ENCODE measurements at places on chromosomes 7 and 10. TPM values are rescaled to one million over a fixed set of nuclear protein-coding genes. Genes with fewer than 3 reads are reported as not detected.

DNA sequence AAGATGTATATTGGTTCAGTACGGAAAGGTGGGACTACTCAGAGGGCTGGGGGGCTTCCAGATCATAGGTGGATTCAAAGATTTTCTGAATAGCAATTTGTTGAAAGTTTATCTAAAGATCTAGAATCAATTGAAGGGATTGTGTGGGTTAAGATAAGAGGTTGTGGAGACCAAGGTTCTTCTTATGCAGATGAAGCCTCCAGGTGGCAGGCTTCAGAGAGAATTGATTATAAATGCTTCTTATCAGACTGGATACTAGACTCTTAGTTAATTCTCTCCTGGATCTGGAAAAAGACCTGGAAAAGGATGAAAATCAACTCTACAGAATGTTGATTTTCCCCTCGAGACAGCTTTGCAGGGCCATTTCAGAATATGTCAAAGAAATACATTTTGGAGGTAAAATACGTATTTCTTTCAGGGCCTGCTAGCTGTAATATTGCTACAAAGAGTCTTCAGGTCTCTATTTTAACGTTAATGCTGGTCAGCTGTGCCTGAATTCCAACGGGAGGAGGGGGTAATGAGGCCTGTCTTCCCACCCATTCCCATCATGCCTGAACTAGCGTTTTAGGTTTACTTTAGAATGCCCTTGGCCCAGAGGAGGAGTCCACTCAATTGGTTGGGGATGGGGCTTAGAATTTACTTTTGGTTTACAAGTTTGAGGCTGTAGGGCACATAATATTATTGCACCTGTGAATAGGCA is 12.8 kb upstream of the GPR15LG start:
- no peak overlapping the region for H3K27ac ChIP-seq
- no peak overlapping the region for H3K4me3 ChIP-seq
- peaks cover under 1% of the 10 kb centered on the region for H3K36me3 ChIP-seq
- H3K27me3 ChIP-seq: peaks cover 17% of the 10 kb centered on the region
- no peak for DNase-seq
- peaks cover 10% of the 10 kb centered on the region for H3K4me1 ChIP-seq

GRCh38 chr10:54484186-54484585 is 316.8 kb downstream of the PCDH15 start:
- H3K36me3 ChIP-seq: no peaks in the 10 kb centered on the region
- no peak for DNase-seq
- H3K27ac ChIP-seq: no peak overlapping the region
- H3K4me1 ChIP-seq: no peaks in the 10 kb centered on the region
- H3K27me3 ChIP-seq: no peaks in the 10 kb centered on the region

DNA sequence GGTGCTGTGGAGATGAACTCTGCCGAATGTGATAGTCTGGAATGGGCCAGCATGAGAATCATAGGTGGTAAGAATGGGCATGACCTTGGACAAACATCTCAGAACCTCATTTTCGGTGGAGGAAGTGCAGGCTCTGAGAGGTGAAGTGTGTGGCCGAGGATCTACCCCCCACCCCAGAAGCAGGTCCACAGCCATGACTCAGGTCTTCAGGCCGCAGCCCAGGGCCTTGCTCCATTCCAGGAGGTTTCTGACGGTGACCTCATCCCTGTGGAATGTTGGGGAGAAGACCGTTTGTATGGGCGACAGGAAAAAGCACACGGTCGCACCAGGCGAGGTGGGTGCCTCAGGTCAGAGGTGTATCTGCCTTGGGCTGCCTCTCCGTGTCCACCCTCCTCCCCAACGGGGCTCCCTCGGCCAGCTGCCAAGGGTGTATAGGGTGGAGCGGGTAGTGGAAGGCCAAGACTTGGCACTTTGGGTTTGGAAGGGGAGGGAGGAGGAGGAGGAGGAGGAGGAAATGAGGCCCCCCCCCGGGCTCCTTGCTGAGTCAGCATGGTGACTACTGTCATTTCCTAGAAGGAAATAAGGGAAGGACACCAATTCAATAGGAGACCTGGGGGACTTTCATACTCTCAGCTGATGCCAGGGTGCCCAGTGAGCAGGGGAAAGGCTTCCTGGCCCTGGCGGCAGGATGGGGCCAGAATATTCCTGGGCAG is 168.0 kb upstream of the RHEB start:
- no peak overlapping the region for H3K27ac ChIP-seq
- no peaks in the 10 kb centered on the region for H3K27me3 ChIP-seq
- DNase-seq: no peak
- no peaks in the 10 kb centered on the region for H3K36me3 ChIP-seq
- H3K4me3 ChIP-seq: no peak overlapping the region
- no peaks in the 10 kb centered on the region for H3K4me1 ChIP-seq

DNA sequence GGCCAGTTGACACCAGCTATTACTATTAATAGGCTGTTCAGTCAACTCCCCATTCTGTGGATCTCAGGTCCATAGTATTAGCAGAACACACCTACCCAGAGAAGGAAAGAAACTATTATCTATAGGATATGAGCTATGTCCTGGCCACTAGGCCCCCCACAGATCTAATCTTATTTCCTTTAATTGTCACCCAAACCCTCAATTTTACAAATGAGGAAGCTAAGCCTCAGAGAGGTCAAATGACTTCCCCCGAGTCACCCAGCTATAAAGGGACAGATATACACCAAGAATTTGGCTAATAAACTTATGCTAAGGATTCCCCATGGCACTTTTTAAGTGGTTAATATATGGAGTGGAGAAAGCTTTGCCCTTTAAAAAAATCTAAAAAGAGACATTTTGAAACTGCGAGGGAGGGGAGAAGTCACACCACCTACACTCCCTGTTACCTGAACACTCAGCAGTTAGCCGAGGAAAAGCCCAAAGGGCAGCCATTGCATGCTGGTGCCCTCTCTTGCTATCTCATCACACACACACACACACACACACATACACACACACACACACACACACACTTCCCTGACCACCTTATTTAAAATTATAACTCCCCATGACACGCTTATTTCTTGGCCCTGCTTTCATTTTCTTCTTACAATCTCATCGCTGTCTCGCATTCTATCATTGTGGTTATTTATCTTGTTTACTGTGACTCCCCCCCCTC is 157.0 kb upstream of the ADO start:
- no peak overlapping the region for H3K27ac ChIP-seq
- no peak overlapping the region for H3K4me3 ChIP-seq

Gene HOXA1
- 0.58 TPM for total RNA-seq

Gene COL28A1
- not detected for total RNA-seq
